ENCODE measurements at places on chromosomes 13 and 19.
A peak's percentile ranks its signal among the peaks of the same experiment; 100 is the strongest.

GRCh38 chr13:73075546-73075945, 16.7 kb downstream of the KLF5 start:
- no peak for DNase-seq

DNA sequence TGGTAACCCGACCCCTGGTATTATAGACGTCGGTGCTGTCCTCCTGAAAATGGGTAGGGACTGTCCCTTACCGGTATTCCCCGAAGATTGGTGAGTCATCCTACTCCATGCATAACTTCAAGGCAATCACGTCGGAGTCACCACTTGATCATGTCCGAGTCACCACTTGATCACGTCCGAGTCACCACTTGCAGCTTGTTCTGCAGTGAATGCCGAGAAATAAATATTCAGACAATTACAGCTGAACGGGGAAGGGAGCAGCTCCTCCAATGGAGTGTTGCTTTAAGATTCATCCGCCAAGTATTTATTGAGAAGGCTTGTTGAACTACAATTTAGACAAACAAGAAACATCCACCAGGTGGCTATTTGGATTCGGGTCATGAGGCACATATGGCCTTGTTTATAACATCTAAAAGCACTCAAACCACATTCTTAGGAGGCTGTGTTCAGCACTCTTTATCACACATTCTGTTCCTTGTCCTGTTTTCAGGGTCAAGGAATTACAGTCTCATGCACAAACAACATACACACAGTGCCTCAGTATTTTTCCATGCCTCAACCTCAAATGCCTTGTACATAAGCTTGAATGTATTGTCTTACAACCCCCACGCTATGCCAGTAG, 43.1 kb downstream of the ZNF726 start:
- no peak for DNase-seq

GRCh38 chr19:21707065-21707464, 60.3 kb downstream of the ZNF100 start:
- no peak for DNase-seq

- DNase-seq: no peak
These were observed 156.4 kb upstream of the RNF113B start for GRCh38 chr13:98333486-98333885.

DNA sequence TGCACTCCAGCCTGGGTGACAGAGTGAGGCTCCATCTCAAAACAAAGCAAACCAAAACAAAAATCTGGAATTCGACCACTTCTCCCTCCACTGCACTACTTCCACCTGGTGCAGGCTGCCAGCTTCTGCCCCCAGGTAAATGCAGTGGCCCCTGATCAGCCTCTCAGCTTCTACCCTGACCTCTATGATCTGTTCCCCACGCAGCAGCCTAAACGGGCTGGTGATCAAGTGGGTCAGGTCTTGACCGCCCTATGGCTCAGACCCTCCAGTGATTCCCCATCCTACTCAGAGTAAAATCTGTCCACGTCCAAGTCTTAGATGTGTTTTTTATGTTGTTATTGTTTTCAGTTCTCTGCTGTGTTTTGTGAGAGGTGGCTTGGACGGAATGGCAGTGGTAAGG, 163.9 kb downstream of the KCTD15 start:
- DNase-seq: no peak

DNA sequence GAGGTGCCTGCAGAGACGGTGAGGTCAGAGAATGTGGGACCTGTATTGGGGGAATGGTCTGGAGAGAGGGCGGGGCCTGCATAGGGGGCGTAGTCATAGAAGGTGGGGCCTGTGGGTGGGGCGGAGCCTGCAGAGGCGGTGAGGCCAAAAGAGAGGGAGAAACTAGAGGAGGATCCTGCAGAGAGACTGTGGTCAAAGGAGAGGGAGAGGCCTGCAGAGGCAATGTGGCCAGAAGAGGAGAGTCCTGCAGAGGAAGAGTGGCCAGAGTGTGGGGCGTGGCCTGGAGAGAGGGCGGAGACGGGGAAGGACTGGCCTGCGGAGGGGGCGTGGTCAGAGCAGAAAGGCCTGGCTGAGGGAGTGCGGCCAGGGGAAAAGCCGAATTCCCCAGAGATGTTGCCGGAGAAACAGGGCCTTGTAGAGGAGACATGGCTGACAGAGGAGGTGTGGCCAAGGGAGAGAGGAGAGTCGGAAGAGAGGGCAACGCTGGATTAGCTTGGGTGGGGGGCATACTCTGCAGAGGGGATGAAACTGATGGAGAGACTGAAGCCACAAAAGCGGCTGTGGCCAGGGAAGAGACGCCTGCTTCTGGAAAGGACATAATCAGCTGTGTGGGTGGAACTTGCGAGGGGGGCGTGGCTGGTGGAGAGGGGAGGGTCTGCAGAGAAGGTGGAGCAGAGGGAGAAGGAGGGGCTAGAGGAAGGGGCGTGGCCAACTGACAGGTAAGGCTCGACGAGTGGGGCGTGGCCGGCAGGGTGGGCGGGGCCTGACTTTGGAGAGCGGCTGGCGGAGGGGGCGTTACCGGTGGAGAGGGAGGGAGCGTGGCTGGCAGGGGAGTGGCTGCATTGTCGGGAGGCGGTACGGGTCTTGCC, 2.5 kb downstream of the PRR36 start:
- peak; percentile 94 for DNase-seq

- DNase-seq: no peak
These were observed 196.8 kb downstream of the PDS5B start for GRCh38 chr13:32783067-32783466.

DNA sequence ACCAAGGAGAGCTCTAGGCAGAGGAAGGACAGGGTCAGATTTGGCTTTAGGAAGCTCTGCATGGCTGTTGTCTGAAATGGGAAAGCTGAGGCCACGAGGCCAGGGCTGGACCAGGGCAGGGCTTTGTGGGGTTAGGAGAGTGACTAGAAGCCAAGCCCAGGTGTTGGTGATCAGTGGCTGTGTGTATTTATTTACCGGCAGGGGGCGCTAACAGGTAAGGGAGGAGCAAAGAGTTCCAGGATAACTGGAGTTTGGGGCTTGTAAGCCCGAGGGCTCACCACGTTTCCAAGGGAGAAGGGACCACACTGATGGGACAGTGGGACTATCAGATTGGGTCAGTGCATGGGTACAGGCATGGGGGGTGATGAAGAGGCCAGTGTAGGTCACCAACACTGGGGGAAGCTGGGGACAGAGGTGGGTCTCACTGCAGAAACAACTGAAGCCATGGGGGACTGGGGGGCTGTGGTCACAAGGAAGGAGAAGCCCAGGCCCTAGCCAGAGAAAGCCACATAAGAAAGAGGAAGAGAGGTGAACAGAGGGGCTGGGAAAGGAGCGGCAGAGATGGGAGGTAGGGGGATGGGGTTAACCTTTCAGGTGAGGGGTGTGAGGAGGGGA, 3.9 kb downstream of the TMEM147 start:
- DNase-seq: peak; percentile 73

GRCh38 chr13:106756446-106756845, 188.5 kb upstream of the ARGLU1 start:
- DNase-seq: peak; percentile 54

DNA sequence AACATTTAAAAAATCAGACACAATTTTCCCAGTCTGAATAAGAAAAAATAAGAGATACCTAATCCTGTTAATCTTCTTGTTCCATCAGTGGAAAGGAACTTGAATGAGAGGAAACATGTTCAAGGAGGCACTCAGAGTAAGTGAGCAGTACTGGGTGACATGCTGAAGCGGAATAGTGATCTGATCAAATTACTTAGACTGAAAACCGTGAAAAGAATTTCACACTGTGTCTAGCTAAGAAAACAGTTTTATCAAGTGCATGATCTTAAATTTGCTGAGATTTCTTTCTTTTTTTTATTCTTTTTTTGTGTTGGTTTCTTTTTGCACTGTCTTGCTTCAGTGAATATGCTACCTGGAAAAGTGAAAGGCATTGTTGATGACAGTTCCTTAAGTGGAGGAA, 249.5 kb upstream of the SLC10A2 start:
- DNase-seq: no peak

GRCh38 chr13:52010890-52011631, at the start of gene ATP7B:
TSS of gene ATP7B (minus strand) at chr13:52011450. CDS start at chr13:52011337, 113 bp downstream.
- DNase-seq: no peak

- DNase-seq: peak; percentile 68
These were observed 69.4 kb upstream of the KLF12 start for GRCh38 chr13:74203576-74203975.

GRCh38 chr19:399370-399769, 9.6 kb downstream of the C2CD4C start:
- DNase-seq: no peak

DNA sequence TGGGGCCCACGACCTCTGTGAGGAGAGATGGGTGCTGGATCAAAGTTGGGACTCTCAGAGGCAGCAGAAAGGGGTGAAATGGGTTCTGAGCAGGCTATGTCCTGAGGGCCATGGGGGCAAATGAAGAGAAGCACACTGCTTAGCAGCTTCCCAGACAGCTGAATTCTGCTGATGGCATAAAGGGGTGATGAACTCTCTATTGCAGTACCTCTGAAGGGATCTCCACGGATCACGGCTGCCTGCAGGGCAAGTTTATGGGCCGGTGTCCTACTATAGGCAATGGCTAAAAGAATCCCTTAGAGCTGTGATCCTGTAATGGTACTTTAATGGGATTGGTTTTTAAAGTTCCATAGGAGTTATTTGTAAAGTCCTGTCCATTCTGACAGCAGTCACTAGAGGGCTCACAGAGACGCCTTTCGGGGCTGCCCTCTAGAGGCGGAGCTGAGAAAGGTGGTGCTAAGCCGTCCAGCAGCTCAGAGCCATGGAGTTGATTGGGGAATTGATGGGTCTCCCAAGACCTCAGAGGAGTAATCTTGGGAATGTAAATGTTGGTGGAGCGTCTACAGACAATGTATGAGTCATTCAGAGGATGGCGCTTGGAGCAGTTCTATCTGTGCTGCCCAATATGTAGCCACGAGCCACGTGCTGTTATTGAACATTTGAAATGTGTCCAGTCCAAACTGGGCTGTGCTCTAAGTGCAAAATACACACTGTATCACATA, 287.3 kb downstream of the COG6 start:
- peak; percentile 51 for DNase-seq

DNA sequence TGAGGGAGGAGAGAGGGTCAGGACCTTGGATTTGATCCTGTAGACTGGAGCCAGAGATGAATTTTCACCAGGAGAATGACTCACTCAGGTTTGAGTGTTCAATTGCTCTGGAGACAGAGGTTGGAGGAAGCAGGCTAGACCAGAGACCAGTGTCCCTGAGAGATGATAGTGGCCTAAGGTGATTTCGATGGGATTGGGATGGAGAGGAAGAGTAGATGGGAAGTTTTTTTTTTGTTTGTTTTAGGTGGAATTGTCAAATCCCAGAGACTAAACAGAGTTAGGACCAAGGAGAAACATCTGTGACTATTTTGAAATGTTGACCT, 2.3 kb downstream of the CEBPG start:
- DNase-seq: no peak

DNA sequence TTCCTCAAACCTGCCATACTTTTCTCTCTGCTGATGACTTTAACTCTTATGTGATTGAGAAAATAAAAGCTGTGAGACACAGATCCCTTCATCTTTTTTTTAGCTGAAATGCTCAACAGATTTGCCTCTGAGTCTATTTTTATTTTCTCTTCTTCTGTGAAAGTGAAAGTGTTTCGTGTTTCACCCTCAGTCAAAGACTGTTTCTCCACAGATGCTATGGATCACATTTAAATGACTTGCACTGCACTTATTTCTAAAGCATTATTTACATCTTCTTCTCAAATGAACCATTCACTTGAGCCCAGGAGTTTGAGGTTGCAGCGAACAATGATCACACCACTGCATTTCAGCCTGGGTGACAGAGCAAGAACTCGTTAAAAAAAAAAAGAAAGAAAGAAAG, 890.1 kb upstream of the PCDH20 start:
- DNase-seq: peak; percentile 26

DNA sequence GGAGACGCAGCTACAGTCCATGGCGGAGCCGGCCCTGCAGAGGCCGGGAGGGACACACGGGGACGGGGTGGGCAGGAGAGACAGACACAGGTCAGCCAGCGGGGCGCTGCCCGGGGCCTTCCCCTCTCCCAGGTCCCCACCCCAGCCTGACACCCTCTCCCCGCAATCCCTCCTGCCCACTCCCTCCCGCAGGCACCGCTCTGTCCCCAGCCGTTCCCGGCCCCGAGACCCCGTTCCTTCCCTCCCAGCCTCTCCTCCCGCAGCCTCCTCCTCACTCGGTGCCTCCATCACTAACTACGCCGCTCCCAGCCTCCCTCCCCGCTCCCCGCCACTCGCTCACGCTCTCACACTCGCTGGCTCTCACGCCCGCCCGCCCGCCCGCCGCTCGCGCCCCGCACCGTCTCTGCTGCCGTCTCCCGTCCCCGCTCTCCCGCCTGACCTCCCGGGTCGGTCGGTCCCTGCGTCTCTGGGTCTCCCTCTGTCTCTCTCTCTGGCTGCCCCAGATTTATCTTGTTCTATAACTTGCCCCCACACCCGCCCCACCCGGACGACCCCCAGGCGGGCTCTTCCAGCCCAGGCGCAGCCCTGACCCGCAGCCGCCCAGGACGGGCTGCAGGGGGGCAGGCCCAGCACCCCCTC, 15.2 kb downstream of the ERFL start:
- no peak for DNase-seq

DNA sequence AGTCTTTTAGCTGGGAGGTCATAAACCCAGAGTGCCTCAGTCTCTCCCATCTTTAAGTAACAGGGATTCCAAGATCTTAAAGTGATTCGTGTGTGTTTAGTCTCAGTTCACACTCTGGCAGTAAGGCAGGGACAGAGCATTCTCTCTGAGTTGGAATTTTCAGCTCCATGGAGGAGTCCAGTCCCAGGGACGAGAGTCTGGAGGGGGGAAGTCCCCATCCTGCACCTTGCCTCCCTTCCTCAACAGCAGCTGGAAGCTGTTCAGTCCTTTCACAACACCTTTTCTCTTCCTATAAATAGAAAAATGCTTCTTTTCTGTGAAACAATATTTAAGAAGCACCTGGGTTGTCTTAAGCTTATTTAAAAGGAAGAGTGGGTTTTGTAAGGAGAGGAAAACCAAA, 82.0 kb downstream of the KLF5 start:
- no peak for DNase-seq

DNA sequence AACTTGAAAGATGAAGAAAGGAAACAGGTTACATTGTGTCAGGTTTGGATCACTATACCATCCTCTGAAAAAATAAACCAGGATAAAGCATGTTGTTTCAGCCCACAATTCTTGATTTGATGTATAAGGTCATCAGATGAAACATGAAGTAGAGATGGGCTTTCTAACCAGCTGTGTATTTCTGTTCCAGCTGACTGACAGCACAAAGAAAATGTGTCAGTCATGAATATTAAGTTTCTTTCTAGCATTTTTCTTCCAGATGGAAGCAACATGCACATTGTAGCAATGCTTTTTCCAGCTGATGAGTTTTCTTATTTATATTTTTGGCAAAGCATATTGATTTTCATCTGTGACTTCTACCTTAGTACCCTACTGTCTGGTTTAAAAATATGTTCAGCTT, 199.6 kb downstream of the OXGR1 start:
- DNase-seq: peak; percentile 69

DNA sequence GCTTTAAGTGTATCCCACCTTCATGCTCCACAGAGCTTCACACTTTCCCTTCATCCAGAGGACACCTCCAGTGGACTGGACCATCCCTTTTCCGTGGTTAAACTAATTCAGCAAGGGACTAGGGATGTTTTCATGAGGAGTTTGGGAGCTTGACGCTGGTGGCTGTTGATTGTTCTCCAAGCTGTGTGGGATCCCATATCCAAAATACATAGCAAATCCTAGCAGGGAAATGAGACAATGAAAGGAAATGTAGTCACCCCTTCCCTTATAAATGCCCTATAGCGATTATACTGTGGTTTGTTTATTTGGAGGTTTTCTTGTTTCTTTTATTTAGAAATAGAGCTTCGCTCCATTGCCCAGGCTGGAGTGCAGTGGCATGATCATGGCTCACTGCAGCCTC, 31.6 kb upstream of the DPRX start:
- DNase-seq: peak; percentile 39

- no peak for DNase-seq
These were observed 20.7 kb downstream of the POMP start for GRCh38 chr13:28679628-28680027.

GRCh38 chr13:39550931-39551330, 52.1 kb downstream of the LHFPL6 start:
- DNase-seq: no peak

All from muscle of leg (tissue), 16 donors.